ENCODE measurements at places on chromosomes 5 and 9.

- DNase-seq, result no peak
These were observed 131.2 kb downstream of the RGS3 start for GRCh38 chr9:113594484-113595299.

DNA sequence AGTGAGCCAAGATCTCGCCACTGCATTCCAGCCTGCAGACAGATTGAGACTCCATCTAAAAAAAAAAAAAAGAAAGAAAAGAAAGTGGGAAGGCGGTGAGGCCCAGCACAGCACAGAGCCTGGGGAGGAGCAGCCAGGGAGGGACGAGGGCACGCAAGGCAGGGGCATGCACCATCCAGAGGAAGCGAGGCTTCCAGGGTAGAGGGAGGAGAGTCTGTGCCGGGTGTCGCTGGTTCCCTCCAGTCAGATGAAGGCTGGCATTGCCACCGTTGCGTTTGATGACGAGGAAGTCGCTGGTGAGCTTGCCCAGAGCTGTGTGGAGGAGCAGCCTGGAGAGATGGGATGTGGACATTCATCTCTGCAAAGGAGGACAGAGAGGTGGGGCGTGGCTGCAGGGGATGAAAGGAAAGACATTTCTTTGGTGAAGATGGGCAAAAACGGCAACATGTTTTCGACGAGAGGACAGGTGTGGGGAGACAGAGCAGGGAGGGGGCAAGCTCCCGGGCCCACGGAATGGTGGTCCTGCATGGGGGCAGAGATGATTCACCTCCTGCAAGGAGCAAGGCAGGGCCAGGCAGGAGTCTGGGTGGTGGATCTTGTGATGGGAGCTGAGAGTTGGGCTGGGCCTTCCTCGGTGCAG is 18.6 kb upstream of the OLFM1 start:
- no peak for DNase-seq

DNA sequence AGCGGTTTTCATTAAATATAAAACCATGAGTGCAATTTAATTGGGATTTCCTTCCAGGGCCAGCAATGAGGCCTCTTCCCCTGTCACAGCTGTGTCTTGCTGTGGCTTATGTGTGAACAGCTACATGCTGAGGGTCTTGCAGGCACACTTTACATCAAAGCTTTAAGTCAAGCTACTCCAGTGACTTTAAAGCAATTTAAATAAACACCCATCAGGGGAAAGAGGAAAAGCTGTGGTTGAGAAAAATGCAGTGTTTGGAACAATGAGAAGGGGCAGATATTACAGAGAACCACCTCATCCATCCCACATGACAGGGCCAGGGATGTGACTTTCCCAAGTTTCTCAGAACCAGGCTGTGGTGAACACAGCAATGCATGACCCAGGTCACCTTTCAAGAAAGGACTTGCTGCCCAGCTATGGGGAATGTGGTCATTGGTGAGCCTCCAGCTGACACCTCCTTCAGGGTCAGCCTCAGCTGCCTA is 115.9 kb upstream of the LPAR1 start:
- no peak for DNase-seq

DNA sequence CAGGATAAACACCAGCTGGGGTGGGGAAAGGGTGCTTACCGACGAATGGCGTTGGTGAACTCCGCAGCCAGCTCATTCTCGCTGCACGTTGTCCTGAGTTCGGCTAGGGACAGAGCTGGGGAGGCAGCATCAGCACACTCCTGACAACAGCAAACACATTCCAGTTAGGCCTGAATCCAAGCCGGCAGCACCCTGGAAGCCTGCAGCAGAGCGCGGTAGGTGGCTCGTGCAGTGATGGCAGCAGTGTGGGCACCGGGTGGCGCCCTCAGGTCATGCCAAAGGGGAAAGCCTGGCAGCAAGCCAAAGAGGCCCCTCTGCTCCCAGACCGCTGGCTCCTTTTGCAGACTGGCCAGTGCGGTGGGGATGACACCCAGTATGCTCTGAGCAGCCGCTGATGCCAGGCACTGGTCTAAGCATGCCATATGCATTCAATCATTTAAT is 66.9 kb downstream of the DCP2 start:
- no peak for DNase-seq

GRCh38 chr9:80968611-80969010 is 720.7 kb downstream of the TLE1 start:
- DNase-seq, result no peak

GRCh38 chr5:31680528-31680927 is 41.6 kb downstream of the PDZD2 start:
- DNase-seq, result no peak

- no peak for DNase-seq
These were observed 144.1 kb upstream of the NFIL3 start for GRCh38 chr9:91567642-91568274.

DNA sequence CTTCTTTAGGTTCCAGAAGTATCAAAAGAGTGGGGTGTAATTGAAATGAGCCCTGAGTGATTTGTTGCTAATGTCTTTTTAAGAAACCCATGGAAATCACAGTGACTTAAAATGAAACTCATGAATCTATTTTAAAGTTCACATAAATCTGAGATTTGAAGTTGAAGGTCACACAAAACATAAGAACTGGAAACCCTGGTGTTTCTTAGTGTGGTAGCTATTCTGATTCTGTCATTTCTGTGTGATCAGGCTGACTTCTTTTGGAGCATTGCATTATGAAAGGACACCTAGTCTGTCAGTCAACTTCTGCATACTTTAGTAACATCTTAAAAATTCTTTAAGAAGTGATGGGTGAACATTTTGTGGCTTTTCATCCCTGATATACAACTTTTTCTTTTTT is 448.8 kb downstream of the TLE4 start:
- DNase-seq, result no peak

- DNase-seq, result no peak
These were observed 6.5 kb upstream of the PTBP3 start for GRCh38 chr9:112339886-112340285.

GRCh38 chr9:93950619-93951601 is 4.2 kb downstream of the BARX1 start:
- DNase-seq, result no peak

DNA sequence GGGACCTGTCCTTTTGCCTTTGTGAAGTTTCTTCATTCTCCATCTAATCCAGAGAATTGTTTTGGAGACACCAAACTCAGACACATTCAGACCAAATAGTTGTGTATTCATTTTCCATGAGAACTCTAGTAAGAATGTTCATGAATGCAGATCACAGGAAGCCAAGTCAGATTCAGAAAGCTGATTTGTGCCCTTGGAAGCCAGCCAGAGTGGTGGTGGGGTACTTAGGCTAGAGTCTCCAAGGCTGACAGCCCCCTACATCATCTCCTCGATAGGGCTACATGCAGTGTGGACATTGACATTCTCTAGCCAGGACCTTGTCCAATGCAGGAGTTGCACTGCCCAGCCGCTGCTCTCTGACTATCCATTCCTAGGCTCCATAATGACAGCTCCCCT is 137.6 kb downstream of the UGCG start:
- no peak for DNase-seq

- no peak for DNase-seq
These were observed 353.0 kb upstream of the KLF4 start for GRCh38 chr9:107842530-107842929.
